ENCODE measurements at places on chromosomes 13 and 19.

GRCh38 chr13:49214917-49215376 lies 5.2 kb upstream of the MLNR start:
- no peak for DNase-seq

DNA sequence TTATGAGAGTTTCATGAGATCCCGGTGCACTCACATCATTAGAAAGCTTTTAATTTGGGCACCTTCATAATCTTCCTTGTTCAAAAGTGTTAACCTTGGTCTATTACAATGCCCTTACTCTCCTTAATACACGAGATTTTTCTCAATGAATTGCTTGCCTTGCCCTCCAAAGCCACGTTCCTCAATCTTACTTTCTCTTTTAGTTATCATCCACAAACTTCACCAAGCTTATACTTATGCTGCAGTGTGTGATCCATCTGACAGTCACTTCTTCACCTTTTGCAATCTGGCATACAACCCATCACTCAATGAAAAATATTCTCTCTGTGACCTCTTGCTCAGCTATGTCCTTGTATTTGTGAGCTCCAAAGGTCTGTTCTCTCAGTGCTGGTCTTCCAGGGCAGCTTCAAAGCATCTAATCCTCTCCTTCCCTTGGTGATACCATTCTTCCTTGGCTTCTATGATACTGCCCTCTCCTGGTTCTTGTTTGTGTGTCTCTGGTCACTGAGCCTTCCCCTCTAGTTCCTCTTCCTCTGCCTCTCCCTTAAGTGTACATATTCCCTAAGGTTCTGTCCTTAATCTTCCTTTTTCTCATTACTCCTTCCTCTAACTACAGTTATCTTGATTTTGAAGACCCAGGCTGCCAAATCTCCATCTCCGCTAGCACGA lies 202.2 kb upstream of the STARD13 start:
- no peak for DNase-seq

- no peak for DNase-seq
Observed at GRCh38 chr19:8445488-8446001, 770 bp downstream of the HNRNPM start.

- DNase-seq: no peak
Observed at GRCh38 chr13:97279913-97280312, 57.8 kb downstream of the MBNL2 start.

DNA sequence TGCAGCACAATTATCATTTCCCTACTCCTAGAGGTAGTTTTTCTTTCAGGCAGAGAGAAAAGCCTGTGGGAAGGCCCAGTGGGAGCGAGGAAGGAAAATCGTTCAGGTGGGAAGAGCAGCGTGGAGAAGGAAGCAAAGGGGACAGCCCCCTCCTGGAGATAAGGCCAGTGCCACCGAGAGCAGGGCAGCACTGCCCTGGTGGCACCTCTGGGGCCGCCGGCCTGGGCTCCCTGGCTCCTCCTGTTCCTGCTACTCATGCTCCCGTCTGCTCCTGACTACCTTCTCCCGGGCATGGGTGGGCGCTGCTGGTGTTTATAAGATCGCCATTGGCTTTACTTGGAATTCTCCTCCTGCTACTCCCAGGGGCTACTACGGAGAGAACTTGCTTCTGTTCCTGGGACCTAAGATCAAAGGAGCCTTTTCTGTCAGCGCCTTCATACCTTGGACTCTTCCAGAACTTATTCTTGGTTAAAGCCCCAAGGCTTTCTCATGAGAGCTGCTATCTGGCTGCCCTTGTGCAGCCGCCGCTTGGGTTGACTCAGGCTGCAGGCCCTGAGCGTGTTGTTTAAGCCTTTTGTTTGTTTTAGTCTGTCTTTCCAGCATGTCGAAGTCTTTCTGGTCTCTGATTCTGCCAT lies 3.7 kb upstream of the FLT1 start:
- no peak for DNase-seq

DNA sequence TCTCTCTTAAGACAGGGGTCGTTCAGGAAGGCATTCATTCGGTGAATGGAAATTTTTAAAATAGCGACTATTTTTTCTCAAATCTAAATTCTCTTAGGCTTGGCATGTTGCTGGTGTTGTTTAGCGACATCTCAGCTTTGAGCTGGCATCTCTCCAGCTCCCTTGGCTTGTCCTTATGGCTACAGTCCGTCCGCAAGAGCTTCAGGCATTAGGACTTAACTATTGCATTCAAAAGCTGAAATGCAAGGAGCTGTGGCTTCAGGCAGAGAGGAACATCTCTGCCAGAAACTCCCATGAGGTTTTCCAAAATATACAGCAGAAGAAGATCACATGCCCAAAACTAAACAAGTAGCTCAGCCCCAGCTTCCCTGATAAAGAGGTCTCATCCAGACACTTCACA lies 578.5 kb downstream of the EFNB2 start:
- DNase-seq: no peak
